ENCODE measurements at places on chromosomes 4 and X. TPM values are rescaled to one million over a fixed set of nuclear protein-coding genes. Genes with fewer than 3 reads are reported as not detected.

Gene LIN54
- 25.2 TPM for total RNA-seq

- H3K27ac ChIP-seq, result peak overlapping the region; percentile 75
- peaks cover 13% of the 10 kb centered on the region for H3K4me1 ChIP-seq
- H3K27me3 ChIP-seq, result no peaks in the 10 kb centered on the region
- DNase-seq, result no peak
- no peak overlapping the region for H3K4me3 ChIP-seq
These were observed 149.6 kb downstream of the RAPGEF2 start for GRCh38 chr4:159252491-159252890.

DNA sequence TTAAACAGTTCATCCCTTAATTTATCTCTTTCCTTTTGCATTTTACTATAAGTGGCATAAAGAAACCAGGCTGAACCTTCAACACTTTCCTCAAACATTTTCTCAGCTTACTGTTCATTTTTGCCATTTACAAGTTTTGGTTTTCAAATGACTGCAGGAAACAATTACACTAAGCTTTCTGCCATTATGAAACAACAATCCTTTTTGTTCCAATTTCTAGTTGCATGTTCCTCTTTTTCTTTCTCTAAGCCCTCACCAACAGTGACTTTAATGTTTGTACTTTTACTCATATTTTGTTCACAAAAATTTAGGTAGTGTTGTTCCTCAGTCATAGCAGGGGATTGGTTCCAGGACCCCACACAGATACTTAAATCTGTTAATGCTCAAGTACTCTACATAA is 1526.1 kb downstream of the STIM2 start:
- no peak overlapping the region for H3K27ac ChIP-seq
- H3K27me3 ChIP-seq, result no peaks in the 10 kb centered on the region
- no peaks in the 10 kb centered on the region for H3K36me3 ChIP-seq
- H3K4me3 ChIP-seq, result no peak overlapping the region
- DNase-seq, result no peak

GRCh38 chr4:569958-570667 is 6.0 kb downstream of the TMEM271 start:
- H3K27me3 ChIP-seq, result peaks cover 30% of the 10 kb centered on the region
- no peak overlapping the region for H3K27ac ChIP-seq
- DNase-seq, result no peak
- H3K4me3 ChIP-seq, result no peak overlapping the region
- H3K4me1 ChIP-seq, result no peaks in the 10 kb centered on the region
- H3K36me3 ChIP-seq, result no peaks in the 10 kb centered on the region

DNA sequence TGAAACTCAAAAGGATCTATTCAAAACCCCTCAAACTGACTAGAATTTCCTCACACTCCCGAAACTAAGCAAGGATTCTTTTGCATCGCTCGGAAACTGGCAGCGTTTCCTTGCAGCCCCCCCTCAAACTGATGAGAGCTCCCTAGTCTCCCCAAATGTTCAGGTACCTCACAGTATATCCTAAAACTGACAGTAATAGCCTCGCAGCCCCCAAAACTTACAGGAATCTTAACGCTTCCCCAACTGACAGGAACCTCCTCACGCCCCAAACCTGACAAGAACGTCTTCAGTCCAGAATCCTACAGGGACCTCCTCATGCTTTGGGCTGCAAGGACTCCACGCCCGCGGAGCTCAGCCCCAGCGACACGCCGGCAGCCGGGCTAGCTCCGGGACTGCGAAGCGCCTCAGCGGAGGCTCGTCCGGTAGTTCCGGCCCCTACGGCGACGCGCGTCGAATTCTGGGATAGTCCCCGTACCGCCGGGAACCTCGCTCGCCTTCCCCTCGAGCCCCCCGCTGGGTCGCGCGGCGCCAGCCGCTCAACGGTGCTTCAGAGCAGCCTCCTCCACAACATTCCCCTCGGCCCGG is 640 bp downstream of the PHF8 start:
- H3K4me3 ChIP-seq, result peak overlapping the region; percentile 95
- H3K27ac ChIP-seq, result peak overlapping the region; percentile 91
- peak; percentile 71 for DNase-seq
- no peaks in the 10 kb centered on the region for H3K27me3 ChIP-seq
- peaks cover 24% of the 10 kb centered on the region for H3K4me1 ChIP-seq

Gene NAT8L
- total RNA-seq, result 0.05 TPM

Gene TMPRSS11D
- not detected for total RNA-seq

GRCh38 chr4:38306482-38307071 is 346.4 kb downstream of the PTTG2 start:
- peaks cover 14% of the 10 kb centered on the region for H3K36me3 ChIP-seq
- H3K27me3 ChIP-seq, result no peaks in the 10 kb centered on the region
- peaks cover 56% of the 10 kb centered on the region for H3K4me1 ChIP-seq
- peak overlapping the region; percentile 87 for H3K4me3 ChIP-seq
- peak; percentile 80 for DNase-seq

Gene F8A3
- total RNA-seq, result 4.2 TPM

GRCh38 chrX:47849778-47850177 is 13.1 kb downstream of the ZNF81 start:
- DNase-seq, result no peak
- H3K27ac ChIP-seq, result peak overlapping the region; percentile 80
- peak overlapping the region; percentile 71 for H3K4me3 ChIP-seq
- H3K27me3 ChIP-seq, result peaks cover 7% of the 10 kb centered on the region

Gene HTN3
- total RNA-seq, result not detected

DNA sequence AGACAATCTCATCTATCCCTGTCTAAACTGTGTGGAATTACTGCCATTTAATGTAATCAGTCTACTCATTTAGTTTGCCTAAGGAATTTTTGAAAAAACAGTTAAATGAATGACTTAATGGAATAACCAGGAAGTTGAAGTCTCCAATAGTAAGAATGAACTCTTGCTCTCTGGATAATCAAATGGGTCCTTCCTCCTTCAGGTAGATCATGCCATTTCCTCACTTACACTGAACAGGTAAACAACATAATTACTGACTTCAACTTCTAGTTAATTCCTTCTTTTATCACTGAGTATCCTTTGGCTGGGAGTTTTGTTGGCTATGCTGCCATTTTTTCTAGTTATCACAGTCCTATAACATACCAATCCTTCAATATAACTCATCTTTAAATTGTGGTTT is 56.0 kb downstream of the ELOVL6 start:
- H3K27me3 ChIP-seq, result no peaks in the 10 kb centered on the region
- H3K36me3 ChIP-seq, result peaks cover 10% of the 10 kb centered on the region
- H3K27ac ChIP-seq, result no peak overlapping the region

- DNase-seq, result no peak
- no peak overlapping the region for H3K27ac ChIP-seq
- no peaks in the 10 kb centered on the region for H3K36me3 ChIP-seq
- no peaks in the 10 kb centered on the region for H3K4me1 ChIP-seq
- H3K27me3 ChIP-seq, result no peaks in the 10 kb centered on the region
These were observed 67.6 kb upstream of the MTNR1A start for GRCh38 chr4:186622788-186623464.

GRCh38 chrX:123648028-123648810 is 84.6 kb downstream of the THOC2 start:
- H3K4me3 ChIP-seq, result no peak overlapping the region
- H3K4me1 ChIP-seq, result peaks cover 34% of the 10 kb centered on the region
- no peak overlapping the region for H3K27ac ChIP-seq
- H3K36me3 ChIP-seq, result peaks cover 12% of the 10 kb centered on the region

DNA sequence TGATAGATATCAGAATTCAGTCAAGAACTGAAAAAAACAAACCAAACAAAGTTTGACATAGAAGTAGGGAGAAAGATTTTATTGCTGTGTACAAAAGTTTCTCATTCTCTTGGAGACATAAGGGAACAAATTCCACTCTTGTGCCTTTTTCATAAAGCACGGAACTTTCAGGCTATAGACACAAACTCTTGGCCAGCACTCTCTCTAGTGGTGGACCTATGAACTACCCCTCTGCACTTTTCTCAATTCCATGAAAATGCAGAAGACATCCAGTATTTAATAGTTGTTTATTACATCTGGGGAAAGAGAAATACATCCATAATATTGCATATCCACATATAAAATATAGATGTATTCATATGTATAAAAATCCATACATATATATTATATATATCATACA is 291.6 kb upstream of the HS3ST1 start:
- H3K4me1 ChIP-seq, result no peaks in the 10 kb centered on the region
- no peak for DNase-seq
- H3K36me3 ChIP-seq, result no peaks in the 10 kb centered on the region
- no peaks in the 10 kb centered on the region for H3K27me3 ChIP-seq
- H3K27ac ChIP-seq, result no peak overlapping the region
- H3K4me3 ChIP-seq, result no peak overlapping the region

Gene SLC34A2
- total RNA-seq, result not detected

GRCh38 chrX:9134366-9134765 is 100.4 kb upstream of the FAM9B start:
- no peaks in the 10 kb centered on the region for H3K36me3 ChIP-seq
- no peak for DNase-seq
- H3K27ac ChIP-seq, result no peak overlapping the region
- H3K27me3 ChIP-seq, result no peaks in the 10 kb centered on the region
- no peak overlapping the region for H3K4me3 ChIP-seq

Gene WFS1
- total RNA-seq, result 3.1 TPM

DNA sequence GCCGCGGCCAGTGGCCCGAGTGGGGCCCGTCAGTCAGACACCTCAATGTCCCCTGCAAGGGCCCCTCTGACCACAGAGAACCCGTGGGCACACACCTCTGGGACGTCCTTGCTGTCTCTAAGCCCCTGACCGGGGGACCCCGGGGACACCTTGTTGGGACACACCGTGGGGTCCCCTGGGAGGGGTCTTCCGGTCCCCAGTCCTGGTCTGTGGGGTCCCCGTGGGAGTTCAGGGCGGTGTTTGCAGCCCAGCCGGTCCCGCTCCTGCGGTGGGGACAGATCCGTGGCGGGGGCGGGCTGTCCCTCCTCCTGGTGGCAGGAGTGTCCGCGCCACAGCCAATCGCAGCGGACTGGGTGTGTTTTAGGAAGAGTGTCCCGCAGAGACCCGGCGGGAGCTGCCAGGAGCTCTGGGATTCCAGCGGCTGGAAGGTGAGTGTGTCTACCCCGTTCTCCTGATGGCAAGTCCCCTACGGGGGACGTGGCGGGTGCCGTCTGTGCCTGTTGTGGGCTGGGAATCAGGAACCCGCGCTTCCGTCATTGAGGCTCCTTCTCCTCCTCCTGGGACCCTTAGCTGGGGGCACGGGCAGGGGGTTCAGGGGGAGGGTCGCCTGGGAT is 5.1 kb upstream of the PLCXD1 start:
- H3K4me3 ChIP-seq, result peak overlapping the region; percentile 71
- H3K36me3 ChIP-seq, result no peaks in the 10 kb centered on the region
- no peaks in the 10 kb centered on the region for H3K4me1 ChIP-seq
- no peak overlapping the region for H3K27ac ChIP-seq

Gene TMPRSS11F
- not detected for total RNA-seq

GRCh38 chr4:53378171-53378482 is 686 bp downstream of the FIP1L1 start:
- peak overlapping the region; percentile 97 for H3K4me3 ChIP-seq
- no peaks in the 10 kb centered on the region for H3K27me3 ChIP-seq
- peaks cover 10% of the 10 kb centered on the region for H3K36me3 ChIP-seq
- peaks cover 27% of the 10 kb centered on the region for H3K4me1 ChIP-seq

- no peak overlapping the region for H3K27ac ChIP-seq
- no peaks in the 10 kb centered on the region for H3K36me3 ChIP-seq
- no peaks in the 10 kb centered on the region for H3K4me1 ChIP-seq
- no peak overlapping the region for H3K4me3 ChIP-seq
These were observed 354.1 kb downstream of the CHIC1 start for GRCh38 chrX:73916931-73917667.

All from natural killer cell treated with Interleukin-12 subunit alpha and Interleukin-12 subunit beta and Interleukin-15 and Interleukin-18, amount 100 ng/mL, for 72 hours (primary cell).